ENCODE measurements at places on chromosomes 2 and 18.

DNA sequence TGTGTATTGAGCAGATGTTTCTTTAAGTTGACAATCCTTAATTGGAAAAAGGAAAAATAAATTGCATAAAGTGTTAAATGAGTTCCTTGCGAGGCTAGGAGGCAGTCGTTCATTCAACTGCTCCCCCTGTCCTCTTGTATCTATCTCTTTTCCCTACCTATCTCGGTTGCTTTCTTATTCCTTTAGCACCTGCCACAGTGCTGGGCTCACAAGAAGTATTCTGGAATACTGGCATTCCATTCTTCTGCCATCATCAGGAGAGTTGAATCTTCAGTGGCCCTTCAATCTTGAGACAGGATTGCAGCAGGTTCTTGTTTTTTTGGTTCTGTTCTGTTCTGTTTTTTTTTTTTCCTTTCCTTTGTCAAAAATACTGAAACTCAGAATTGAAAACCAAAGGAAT is 143.1 kb upstream of the AQP4 start:
- no peak for DNase-seq

DNA sequence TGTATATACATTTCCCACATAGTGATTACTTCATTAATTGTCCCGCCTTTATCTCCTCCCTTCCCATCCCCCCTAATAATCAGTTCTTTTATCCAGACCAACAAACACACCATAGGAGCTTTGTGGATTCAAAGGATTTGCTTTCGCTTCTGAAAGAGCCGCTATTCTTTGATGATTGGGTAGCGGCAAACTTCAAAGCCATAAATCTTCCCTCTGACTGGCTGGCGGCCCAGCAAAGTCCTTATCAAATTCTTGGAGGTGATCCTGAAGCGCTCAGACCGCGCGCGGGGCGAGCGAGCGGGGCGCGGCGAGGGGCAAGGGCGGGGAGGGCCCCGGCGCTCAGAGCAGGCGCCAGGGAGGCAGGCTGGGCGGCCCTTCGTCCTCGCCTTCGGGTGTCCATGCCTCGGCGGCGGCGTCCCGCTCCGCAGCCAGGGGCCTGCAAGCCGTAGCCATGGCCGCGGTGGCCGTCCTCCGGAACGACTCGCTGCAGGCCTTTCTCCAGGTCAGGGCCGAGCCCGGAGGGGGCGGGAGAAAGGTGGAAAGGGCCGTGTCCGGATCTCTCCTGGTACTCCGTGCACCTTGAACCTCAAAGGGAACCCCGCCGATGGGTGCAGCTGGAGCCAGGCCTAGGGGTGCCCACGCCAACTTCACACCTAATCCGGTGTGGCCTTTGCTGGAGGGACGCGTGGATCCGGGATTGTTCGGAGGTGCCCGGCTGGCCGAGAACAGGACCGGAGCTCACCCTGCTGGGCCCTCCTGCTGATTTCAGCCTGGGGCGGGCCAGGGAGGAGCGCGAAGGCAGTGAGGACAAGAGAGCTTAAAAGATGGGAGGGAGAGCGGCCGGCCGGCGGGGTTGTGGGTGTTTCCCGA is at the start of gene SP5:
SP5 (plus strand) TSS at position 276 of the 870 bp plus-strand sequence; CDS start at position 452, 176 bp downstream.
- DNase-seq = no peak

GRCh38 chr2:241563031-241563507 is 4.5 kb downstream of the BOK start:
- no peak for DNase-seq

GRCh38 chr2:207558079-207558491 is 28.3 kb downstream of the CREB1 start:
- DNase-seq = no peak

DNA sequence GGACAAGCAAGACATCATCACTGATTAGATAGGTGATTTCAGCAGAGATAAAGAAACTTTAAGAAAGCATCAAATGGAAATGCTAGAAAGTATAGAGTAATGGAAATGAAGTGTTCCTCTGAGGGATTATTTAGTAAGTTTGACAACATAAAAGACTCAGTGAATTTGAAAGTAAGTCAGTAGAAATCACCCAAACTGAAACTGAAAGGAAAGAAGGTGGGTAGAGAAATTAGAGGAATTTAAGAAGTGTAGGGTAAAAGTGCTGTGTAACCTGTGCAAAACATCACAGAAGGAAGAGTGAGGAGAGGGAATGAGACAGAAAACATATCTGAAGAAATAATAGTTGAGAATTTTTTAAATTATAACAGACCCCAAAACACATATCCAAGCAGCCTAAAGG is 343.1 kb downstream of the CBLN2 start:
- DNase-seq = no peak

DNA sequence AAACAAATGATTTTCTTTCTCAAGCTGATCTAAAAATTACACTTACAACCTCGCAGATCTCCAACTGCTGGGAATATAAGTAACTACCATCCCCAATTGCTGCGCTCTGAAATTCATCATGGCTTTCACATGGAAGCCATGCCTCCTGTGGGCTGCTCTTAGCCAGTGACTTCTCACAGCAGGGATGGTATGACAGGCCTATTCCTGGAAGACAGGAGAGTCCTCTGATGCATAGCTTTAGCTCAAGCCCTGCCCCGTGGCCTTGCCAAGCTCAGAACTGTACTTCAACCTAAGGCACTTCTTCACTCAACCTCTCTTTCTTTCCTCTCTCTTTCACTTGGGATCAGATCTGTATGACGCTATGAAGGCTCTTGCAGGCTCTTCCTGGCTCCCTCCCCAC is 12.6 kb upstream of the ELAC1 start:
- DNase-seq = no peak

- DNase-seq = no peak
Observed at GRCh38 chr18:68733707-68734106, 18.8 kb upstream of the TMX3 start.

DNA sequence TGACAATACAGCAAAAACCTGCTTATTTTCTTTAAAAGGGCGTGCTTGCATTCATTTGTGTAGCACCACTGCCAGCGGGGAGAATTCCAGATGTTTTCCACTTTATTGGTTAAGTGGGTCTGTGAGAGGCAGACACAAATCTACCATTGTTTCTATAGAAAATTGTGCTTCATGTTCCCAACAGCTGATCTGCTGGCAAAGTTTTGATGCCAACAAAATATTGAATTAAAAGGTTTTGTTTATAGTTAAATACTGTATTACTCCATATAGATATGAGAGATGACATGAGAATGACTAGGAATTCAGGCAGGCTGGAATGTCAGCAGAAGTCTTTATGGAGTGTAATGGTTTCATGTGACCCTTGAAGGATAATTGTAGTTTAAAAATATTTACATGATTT is 182.7 kb downstream of the MC4R start:
- DNase-seq = no peak

DNA sequence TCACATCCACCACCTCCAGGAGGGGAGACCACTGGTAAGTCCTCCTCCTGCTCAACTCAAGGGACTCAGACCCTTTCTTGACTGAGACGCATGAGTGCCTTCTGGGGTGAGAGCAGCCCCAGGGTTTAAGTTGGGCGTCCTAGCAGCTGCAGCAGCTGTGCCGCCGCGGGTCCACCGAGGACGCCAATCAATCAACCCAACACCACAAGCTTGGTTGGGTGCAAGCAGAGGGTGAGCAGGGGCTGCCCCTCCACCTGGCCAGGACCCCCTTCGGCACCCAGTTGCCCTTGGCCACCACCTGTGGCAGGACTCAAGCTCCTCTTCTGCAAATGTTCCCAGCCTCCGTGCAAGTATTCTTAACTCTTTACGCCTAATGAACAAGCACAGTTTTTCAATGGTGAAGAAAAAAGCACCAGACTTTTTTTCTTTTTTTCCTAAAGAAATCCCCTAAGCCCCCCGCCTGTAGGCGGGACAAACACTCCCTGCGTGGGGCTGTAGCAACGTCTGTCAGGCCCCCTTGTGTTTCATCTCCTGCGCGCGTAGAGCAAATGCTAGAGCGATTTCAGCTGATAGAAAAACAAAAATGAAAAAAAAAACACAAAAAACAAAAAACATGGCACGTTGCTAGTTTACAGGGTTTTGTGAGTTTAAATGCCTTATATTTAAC is 197.1 kb downstream of the LOXHD1 start:
- no peak for DNase-seq

Measured in activated CD4-positive, CD25-positive, alpha-beta regulatory T cell (primary cell).